Effector memory CD8-positive, alpha-beta T cell (primary cell): ENCODE measurements at places on chromosomes 11 and 22.

- DNase-seq = peak; percentile 59
These were observed 28.8 kb downstream of the IGSF9B start for GRCh38 chr11:133927690-133928627.

GRCh38 chr11:101082813-101083212, 46.8 kb downstream of the PGR start:
- no peak for DNase-seq

DNA sequence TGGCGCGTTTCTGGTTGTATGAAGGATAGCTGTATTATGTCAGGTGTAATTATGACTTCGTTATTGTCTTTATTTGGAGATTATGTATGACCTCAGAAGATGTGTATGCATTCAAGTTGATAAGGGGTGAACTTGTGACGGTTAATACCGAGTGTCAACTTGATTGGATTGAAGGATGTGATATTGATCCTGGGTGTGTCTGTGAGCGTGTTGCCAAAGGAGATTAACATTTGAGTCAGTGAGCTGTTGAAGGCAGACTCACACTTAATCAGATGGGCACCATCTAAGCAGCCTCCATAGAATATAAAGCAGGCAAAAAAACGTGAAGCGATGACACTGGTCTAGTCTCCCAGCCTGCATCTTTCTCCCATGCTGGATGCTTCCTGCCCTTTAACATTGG, 15.3 kb upstream of the CD82 start:
- DNase-seq = no peak

- peak; percentile 80 for DNase-seq
These were observed 32.2 kb downstream of the TRMU start for GRCh38 chr22:46367707-46368191.

DNA sequence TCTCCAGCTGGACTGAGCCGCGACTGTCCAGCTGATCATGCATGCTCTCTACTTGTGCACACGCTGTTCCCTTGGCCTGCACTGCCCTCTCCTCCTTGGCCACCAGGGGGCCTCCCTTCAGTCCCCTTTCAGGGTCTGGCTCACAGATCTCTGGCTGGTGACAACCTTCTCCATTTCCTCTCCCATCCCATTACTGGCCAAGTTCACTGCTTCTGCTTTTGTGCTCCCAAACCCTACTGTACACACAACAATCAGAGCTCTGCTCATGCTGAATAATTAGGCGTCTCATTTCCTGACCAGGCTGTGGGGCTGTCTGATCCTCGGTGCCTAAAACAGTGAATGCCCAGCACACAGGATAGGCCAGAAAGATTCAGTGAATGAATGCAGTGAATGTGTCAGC, 224.0 kb upstream of the NARS2 start:
- no peak for DNase-seq

GRCh38 chr11:69048031-69048693, 570 bp upstream of the TPCN2 start:
- no peak for DNase-seq

- DNase-seq = peak; percentile 47
These were observed 5.7 kb upstream of the C1QTNF6 start for GRCh38 chr22:37193629-37194191.

DNA sequence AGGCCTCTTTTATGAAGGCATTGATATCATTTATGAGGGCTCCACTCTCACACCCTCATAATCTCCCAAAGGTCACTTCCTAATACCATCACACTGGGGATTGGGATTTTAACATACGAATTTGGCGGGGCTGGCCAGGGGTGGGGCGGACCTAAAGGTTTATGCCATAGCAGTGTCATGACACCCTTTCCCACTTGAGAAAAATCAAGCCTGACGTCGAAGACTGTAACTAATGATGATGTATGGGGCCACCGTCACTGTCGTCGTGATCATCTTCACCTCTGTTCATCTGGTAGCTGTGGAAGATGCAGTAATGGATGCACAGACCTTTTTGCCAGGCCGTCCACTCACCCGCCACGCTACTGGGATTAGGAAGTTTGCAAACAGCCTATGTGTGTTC, 912.1 kb downstream of the TBC1D22A start:
- no peak for DNase-seq

GRCh38 chr22:20808844-20809243, 34.9 kb downstream of the SERPIND1 start:
- no peak for DNase-seq

DNA sequence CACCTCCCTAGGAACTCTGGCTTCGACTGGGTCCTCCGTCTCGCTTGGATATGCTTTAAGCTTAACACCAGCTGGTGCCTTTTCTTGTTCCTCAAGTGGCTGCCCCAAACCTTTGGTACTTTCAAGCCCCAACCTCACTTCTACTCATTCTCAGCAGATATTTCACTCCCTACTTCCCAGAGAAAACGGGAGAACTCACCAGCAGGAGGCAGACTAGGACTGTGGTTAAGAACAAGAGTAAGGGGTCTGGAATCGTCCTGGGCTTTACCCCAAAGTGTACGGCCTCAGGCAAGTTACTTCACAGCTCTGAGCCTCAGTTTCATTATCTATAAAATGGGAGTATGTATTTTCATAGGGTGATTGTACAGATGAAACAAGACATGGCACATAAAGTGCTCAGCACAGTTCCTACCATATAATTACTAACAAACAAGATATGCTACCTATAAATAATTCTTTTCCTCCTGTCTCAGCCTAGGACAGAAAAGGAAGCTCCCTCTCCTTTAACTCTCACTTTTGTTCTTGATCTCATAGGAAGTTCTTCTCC, 37.8 kb downstream of the PAMR1 start:
- DNase-seq = no peak

DNA sequence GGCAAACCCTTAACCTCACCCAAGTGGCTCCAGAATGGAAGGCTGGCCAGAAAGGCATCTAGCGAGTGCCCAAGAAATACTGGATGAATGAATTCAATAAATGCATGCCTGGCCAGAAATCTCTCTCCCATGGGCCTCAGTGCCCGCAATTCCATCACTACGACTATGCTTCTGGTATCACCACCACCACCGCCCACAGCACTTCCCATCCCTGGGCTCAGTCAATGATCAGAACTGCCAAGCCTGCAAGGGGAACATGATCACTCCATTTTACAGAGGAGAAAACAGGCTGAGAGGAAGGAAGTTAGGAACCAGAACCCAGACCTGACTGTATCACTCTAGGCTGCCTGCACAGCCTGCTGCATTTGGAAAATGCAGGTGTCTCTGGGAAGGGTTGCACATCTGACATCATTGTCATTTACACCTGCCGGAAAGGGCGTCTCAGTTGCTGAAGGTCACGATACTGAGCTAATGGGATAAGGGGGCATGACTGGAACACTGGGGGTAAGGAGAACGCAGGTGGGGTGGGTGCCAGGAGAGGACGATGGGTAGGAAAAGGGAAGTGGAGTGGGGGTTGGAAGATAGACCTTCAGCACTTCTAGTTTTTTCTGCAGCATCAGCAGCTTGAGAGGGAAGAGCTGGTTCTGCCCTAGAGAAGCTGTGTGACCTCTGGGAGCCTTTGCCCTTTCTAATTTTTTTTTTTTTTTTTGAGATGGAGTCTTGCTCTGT, 3.2 kb downstream of the GPR152 start:
- DNase-seq = no peak

- no peak for DNase-seq
These were observed 16.1 kb upstream of the CABP7 start for GRCh38 chr22:29703569-29704195.

DNA sequence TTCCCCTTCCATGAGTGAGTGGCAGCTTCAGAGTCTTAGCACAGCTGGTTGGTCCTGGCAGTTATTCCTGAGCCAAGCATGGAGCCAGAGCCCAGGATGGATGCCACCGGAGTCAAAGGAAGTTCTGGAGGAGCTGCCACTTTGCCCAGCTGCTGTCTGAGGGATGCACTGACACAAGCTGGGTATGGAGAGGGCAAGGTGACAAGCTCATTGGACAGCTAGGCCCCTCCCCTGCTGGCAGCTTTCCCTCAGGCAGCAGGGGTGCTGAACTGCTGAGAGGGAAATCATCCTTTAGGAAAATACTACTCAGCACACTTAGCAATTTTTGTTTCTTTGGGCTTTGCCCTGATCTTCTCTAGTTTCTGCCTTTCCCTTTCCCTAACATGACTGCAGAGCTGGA, 99.3 kb upstream of the SESN3 start:
- no peak for DNase-seq

GRCh38 chr11:134070342-134070845, 1.5 kb downstream of the JAM3 start:
- no peak for DNase-seq

DNA sequence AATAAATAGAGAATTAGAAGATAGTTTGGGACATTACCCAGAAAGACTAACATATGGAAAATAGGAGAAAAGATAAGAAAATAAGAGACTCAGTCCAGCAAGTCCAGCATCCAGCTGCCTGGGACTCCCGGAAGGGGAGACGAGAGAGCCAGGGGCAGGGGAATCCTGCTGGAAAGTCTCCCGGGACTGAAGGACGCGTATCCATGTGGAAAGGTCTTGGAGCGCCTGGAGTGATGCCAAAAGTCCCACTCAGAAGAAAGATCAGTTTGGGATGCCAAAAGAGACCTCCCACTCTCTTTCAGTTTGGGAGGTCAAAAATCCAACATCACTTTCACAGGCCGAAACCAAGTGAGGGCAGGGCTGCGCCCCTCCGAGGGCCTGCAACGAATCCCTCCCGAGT, 30.7 kb downstream of the LRFN4 start:
- DNase-seq = no peak

DNA sequence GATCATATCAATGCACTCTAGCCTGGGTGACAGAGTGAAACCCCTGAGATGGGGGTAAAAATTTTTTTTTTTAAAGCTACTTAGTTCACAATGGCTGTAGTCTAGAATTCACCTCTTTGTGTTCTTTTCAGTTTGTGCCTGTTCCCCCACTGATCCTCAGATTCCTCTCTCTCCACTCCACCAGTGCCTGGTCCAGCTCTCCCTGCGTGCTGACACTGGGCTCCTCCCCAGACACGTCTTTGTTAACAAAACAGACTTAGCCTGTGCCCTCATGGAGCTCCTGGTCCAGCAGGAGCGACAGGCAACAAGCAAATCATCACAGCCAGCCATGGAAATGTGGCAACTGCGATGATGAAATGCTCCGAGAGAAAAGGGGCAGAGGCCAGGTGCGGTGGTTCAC, 34.0 kb downstream of the IFT27 start:
- no peak for DNase-seq

DNA sequence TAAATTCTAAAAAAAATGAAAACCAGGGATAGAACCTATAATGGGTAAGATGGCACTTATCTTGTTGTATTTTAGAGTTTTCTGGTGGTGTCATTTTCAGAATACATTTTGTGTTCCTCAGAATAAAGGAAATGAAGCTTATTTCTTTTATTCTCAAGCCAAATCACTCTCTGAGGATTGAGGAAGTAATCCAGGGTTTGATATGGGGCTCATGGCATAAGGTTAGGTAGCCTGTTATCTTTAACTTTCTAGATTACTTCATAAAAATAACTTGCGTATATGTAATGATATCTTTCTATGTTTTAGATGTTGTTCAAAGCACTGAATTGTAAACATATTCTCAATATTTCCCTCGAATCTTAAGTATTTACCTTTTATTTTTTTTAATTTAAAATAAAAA, 33.5 kb downstream of the PDE3B start:
- no peak for DNase-seq

DNA sequence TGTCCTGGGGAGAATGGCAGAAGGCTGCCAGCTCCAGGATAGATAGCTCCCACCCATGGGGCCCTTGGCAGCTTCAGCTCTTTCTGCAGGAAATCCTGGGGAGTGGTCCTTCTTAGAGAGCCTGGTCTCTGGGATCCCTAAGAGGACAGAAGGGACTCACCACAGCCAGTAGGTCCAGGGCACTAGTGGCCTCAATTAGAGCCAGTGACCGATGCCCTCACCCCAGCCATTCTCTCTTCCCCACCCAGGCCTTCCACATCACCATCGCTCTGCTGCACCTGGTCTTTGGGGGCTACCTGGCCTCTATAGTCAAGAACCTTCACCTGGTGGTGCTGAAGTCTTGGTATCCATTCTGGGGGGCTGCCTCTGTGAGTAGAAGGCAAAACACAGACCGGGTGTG, 5.6 kb downstream of the MS4A10 start:
- DNase-seq = no peak

- peak; percentile 8 for DNase-seq
These were observed 687 bp downstream of the ALKBH8 start for GRCh38 chr11:107564877-107565218.
